ENCODE measurements at places on chromosomes 13 and 19.

- DNase-seq: peak; percentile 76
Observed at GRCh38 chr19:18173572-18174288, at the start of gene IFI30. TSS of gene IFI30 (plus strand) at chr19:18173813. CDS start at chr19:18173842, 29 bp downstream.

DNA sequence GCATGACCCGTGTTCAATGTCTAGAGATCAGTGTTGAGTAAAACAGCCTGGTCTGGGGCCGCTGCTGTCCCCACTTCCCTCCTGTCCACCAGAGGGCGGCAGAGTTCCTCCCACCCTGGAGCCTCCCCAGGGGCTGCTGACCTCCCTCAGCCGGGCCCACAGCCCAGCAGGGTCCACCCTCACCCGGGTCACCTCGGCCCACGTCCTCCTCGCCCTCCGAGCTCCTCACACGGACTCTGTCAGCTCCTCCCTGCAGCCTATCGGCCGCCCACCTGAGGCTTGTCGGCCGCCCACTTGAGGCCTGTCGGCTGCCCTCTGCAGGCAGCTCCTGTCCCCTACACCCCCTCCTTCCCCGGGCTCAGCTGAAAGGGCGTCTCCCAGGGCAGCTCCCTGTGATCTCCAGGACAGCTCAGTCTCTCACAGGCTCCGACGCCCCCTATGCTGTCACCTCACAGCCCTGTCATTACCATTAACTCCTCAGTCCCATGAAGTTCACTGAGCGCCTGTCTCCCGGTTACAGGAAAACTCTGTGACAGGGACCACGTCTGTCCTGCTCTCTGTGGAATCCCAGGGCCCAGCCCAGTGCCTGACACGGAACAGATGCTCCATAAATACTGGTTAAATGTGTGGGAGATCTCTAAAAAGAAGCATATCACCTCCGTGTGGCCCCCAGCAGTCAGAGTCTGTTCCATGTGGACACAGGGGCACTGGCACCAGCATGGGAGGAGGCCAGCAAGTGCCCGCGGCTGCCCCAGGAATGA is 1.5 kb upstream of the CEACAM5 start:
- peak; percentile 12 for DNase-seq

DNA sequence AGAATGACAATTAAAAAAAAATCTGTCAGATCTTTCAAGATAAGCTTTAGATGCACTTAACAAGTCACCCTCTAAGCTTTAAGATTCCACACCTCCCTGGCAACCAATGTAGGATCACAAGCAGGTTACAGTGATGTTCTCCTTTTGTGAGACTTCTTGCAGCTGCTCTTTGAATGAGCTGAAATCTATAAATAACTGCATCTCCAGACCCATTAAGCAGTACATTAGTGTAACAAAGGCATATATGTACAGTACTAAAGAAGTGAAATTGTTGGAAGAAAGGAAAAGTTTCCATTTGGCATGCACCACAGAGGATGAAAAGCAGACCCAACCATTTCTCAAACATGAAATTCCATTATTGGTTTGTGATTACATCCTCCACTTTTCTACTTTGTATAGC is 364.7 kb downstream of the ENOX1 start:
- no peak for DNase-seq

DNA sequence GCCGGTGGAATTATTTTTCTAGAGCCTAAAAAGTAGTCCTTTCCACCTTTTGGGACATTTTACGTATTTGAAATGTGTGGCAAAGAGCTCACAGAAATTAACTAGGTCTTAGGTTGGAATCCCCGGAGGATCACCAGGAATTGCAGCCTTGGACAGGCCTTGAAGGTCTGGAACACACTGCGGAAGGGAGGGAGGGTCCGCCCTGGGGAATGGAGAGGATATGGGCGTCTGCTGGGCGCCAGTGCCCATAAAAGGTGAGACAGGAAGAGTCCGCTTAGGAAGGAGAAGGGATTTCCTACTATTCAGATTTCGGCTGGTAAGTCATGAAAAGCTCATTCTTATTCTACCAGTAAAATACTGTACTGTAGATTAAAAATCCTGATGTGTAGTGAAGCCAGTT is 111.9 kb downstream of the COL4A2 start:
- DNase-seq: no peak

DNA sequence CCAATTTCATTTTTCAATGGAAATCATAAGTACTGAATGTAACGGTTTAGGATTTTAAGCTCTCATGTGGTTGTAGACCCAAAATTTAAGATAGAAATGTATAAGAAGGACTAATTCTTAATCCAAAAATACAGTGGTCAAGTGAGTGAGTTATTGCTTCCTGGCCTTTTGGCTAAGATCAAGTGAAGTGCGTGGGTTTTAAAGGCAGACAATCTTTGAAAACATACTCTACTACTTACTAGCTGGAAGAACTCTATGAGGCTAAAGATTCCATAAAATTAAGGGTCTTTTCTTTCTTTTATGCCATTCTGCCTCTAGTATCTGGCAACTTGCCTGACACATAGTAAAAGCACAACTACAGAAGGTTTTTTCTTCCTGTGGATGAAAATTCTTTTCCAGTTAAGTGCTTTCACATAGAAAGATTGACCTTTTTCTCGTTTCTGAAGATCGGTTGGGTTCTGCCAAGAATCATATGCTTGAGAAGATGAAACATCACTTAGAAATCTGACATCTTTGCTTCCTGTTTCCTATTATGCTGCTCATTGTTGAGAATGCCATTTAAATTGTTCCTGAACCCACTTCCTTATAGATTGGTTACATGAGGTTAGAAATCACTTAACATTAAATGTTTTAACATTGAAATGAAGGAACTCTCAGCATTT is 26.4 kb upstream of the SCEL start:
- DNase-seq: no peak

- DNase-seq: no peak
Observed at GRCh38 chr19:49855676-49856573, 5.0 kb downstream of the PTOV1 start.

GRCh38 chr13:98619556-98619955 is 42.6 kb upstream of the STK24 start:
- no peak for DNase-seq

GRCh38 chr19:34172661-34173192 is 423 bp downstream of the LSM14A start:
- peak; percentile 90 for DNase-seq

DNA sequence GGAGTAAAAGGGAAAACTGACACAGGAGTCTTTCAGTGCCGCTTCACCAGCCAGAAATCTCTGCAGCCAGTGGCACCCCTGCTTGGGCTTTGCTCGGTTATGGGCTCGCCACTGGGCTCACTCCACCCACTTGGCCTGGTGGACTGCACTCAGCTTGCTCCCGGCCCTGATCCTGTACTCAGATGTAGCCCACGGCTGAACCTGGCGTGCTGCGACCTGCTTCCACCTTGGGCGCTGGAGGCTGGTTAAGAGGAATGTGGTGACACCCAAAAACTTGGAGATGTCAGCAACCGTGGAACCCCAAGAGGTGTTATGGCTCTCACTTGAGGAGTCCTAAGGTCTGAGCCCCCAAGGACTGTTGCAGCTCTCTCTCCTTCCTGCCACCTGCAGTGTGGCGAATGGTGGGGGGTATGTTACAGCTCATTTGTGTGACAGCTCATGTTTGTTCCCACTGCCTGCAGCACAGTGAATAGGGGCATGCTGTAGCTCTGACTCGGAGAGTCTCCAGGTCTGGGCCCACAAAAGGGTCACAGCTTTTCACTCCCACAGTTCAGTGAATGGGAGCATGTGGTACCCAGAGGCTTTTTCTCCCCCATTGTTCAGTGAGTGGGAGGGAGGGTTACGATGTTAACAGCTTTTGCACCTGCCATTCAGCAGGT is 1124.5 kb upstream of the ATXN8OS start:
- no peak for DNase-seq

- no peak for DNase-seq
Observed at GRCh38 chr19:10368101-10368803, 12.1 kb downstream of the TYK2 start.

- DNase-seq: peak; percentile 68
Observed at GRCh38 chr13:71864986-71865873, 1.8 kb downstream of the DACH1 start.

- DNase-seq: peak; percentile 39
Observed at GRCh38 chr13:99960663-99961311, 10.8 kb downstream of the ZIC5 start.

- no peak for DNase-seq
Observed at GRCh38 chr19:17073869-17074633, 1.2 kb downstream of the HAUS8 start.

GRCh38 chr13:23510979-23511735 is 59.1 kb upstream of the TNFRSF19 start:
- peak; percentile 54 for DNase-seq

DNA sequence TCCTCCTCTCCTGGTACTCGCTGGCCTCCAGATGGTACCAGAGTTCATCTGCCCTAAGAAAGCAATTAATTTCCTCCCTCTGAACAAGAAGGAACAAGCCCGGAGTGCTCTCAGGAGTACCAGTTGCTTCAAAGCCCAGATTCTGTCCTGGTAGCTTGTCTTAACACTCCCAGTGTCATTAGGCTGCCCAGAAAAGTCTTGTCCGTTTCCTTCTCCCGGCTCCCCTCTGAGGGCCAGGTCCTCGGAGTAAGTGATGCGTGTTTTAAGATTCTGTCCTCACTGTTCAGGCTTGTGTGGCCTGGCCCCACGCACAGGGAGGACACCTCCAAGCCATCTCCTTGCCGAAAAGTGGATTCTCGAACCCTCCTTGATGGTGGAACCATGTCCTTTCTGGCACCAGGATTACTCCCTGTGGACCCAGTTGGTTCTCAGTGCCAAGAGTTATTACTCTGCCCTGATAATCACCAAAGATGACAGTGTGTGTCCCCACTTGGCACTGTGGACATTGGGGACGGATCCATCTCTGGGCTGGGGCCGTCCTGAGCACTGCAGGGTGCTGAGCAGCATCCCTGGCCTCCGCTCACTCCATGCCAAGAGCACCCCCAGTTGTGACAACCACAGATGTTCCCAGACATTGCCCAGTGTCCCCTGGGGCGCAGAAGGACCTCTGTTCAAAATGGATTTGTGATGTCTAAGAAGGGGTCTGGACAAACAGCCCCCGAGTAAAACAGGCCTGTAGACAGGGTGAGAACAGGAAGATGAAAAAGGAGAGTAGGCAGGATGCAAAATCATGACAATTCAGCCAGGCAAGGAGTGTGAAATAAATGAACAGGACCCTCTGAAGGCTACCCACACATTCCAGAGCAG is 52.4 kb downstream of the RFX2 start:
- no peak for DNase-seq

GRCh38 chr13:50128428-50128931 is 113.2 kb downstream of the KCNRG start:
- peak; percentile 58 for DNase-seq

GRCh38 chr13:75494491-75494890 is 12.5 kb upstream of the TBC1D4 start:
- DNase-seq: no peak

- DNase-seq: no peak
Observed at GRCh38 chr19:56139847-56140582, 1.1 kb upstream of the ZNF444 start.

- DNase-seq: no peak
Observed at GRCh38 chr13:113853518-113854237, 10.2 kb downstream of the GAS6 start.

- DNase-seq: no peak
Observed at GRCh38 chr13:50936679-50937078, 27.1 kb downstream of the RNASEH2B start.

DNA sequence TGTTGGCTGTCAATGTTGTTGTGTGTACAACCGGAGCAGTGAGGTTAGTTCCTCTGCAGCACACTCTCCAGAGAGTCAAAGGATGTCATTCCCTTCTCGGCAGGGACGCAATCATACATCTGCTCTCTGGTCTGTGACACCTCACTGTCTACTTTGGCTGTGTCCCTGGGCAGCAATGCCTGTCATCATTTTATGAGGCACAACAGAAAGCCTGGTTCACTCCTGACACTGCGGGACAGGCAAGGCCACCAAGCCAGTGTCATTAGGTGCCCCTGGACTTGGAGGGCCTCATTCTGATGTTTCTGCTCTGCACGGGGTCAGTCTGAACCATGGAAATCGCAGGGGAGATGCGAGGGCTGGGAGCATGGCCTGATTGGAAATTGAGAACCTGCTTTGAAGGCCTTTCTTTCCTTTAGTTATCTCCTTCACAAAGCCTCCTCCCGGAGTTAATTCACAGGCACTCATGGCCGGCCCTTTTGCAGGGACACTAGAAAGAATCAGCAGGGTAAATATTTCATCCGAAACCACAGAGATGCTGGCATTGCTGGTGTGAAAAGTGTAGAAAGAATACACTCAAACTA is 284.4 kb downstream of the ZNF536 start:
- DNase-seq: no peak

GRCh38 chr19:2352121-2352520 is 7.9 kb upstream of the TMPRSS9 start:
- no peak for DNase-seq

DNA sequence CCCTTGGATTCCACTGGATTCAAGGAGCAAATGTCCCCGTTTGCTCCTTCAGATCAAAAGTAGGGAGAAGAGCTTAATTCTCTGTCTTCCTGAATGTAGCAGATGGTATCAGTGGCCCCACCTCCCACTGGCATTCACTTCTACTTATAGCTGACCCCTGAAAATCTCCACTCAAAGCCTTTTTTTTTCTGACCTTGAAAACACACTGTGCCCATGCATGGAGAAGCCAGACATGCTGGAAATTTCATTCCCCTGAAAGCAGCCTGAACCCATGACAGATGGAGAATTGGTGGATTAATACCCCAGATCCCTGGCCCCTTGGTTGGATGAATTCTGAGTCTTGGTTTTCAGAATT is 76.6 kb upstream of the UBAC2 start:
- no peak for DNase-seq

DNA sequence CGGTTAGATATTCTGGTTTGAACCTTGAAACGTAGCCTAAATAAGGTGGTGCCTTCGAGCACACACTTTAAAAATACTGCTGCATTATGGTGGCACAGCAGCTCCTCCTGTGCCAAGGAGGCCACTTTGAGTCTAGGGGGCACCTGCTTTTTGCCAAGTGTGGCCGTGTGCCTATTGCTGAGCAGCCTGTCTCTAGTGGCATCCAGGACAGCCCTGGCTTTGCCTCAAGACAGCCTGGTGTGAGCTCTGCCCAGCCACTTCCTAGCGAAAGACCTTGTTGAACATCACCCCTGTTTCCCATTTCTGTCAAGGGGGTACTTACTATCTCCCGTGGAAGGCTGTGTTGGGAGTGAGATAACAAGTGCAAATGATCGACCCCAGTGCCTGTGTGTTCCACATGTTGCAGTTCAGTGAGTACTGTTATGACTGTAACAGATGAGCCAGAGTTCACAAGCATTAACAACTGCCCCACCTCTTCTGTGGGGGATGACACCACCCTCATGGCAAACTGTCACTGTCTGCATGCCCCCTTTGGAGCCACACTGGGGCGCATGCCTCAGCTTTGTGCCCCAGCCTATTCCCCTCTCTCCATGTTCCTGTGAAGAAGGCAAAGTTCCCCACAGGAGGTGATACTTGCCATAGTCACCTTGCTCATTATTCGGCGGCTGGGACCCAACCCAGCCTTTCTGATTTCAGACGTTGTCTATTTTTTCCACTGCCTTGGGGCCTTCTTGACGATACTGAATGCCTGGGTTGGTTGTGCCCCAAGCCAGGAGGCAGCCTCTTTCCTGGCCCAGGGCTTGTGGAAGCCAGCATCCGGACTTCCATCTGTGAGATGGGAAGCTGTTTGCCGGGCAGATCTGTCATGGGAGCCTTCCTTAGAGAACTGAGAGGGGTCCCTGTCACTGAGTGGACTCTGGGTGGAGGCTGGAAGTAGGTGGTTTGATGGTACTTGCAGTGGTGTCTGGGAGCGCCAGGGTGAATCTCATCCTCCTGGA is 5.4 kb downstream of the GATAD2A start:
- no peak for DNase-seq

GRCh38 chr13:50284540-50284939 is 269.3 kb downstream of the KCNRG start:
- no peak for DNase-seq

Measured in neural progenitor cell (in vitro differentiated cells).